Stimulated activated naive CD4-positive, alpha-beta T cell treated with Interleukin-2 at 50 U/mL for 16 hours (primary cell): ENCODE measurements at places on chromosomes 2 and 18.

GRCh38 chr2:145846982-145847381, 1327.1 kb upstream of the ZEB2 start:
- no peak for DNase-seq

DNA sequence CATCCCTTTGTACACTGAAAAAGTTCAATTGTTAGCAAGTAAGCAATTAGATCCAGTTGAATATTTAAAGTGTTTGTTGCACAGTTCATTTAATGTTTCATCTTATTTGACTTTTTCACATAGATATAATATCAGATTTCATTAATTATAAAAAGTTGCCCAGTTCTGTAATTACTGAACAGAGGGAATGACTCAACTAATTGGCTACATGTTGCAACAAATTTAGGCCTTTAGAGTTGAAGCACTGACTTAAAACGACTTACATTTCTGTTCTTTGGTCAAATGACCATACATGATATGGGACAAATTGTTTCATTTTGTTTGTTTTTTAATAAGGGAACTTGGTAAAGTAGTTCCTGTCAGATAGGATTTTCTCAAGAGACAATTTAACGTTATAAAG, 68.5 kb upstream of the FAM117B start:
- no peak for DNase-seq

DNA sequence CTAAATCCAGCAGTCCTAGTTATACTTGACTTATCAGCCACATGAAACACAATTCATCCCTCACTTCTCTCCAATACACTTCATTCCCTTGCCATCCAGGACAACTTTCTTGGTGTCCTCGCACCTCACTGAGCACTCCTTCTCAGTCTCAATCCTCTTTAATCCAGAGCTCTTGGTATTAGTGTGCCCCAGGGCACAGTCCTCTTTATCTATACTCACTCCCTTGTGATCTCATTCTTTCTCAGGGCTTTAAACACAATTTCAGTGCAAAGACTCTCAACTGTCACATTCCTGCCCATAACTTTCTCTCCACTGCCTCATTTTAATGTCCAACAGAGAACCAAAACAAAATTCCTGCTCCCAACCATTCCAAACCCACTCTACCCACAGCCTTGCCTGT, 60.8 kb upstream of the SPOPL start:
- DNase-seq = no peak

- no peak for DNase-seq
These were observed 20.9 kb upstream of the KCNF1 start for GRCh38 chr2:10890706-10891270.

DNA sequence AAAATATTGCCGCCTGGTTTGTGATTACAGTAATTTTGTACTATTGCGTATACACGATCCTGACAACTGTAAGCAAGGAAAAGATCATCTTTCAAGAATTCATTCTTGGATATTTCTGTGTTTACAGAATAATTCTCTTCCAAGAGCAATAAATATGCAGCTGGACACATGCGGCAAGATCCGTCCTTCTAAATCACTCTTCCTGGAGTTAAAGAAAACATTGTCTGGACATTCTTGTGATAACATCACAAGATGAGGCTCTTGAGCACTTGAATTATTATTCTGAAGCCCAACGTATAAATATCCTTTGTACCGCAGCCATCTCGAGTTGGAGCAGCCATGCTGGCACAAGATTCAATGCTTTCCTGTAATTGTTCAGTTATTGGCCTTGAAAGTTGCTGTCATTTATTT, 9.9 kb downstream of the FHL2 start:
- DNase-seq = no peak

- no peak for DNase-seq
These were observed 410.6 kb downstream of the PIK3C3 start for GRCh38 chr18:42365591-42365990.

DNA sequence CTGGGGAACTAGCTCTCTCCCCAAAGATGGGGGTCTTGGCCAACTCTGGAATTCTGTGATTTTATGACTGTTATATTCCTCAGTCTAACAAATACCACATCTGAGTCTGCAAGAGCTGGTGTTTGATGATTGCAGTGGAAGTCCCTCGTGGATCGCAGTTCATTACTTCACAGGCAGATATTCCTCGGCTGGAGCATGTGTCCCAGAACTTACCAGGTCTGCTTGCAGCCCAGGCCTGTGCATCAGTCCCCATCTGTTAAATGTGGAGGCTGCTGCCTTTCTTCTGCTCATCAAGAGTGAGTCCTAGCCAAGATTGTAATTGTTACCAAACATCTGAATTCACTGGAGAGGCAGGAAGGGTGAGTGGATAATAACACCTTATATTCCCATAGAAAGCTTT, 55.5 kb downstream of the PRKCE start:
- DNase-seq = no peak

GRCh38 chr18:58609536-58609993, 19.3 kb downstream of the ALPK2 start:
- no peak for DNase-seq

GRCh38 chr2:33496150-33496549, 19.7 kb downstream of the RASGRP3 start:
- DNase-seq = no peak

DNA sequence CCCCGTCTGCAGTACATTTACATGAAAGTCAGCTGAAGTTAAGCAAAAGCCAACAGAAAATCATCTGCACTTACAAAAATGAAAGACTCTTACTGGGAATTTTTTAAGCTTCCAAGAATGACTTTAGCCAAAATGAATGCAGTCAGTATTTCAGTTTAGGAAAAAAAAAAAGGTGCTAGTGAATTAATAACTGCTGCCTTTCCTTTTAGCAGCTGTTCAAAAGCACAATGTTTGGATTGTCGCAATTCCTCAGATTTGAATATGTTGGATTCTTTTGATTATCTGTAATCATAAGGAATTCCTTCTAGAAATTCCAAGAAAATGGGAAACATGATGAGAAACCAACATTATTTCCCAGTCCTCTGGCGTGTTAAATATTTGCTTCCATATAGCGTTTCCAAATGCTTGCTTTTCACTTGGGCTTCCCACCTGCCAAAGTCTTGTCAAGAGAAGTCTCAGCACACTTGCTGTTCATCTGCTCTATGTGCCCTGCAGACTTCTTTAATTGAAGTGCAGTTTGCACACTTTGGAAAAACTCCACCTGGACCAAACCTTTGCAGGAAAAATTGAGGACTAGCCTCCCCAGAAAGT, 653.0 kb upstream of the SLC39A10 start:
- DNase-seq = no peak

DNA sequence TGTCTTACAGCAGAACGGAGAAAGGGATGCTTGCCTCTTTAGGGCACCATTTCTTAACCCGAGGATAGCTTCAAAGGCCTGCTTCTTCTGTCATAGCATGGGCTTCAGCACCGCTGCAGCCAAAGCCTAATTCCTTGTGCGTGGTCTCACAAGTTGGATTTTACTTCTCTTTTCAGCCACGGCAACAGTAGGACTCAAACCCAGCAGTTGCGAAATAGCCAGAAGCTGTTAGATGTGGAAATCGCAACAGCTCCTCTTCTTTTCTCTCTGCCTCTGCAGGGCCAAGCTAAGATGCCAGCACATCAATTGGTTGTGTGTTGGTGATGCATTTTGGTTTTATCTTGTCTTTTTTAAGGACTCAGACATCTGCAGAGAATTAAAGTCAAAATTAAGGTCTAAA, 3.1 kb downstream of the NRXN1 start:
- no peak for DNase-seq

DNA sequence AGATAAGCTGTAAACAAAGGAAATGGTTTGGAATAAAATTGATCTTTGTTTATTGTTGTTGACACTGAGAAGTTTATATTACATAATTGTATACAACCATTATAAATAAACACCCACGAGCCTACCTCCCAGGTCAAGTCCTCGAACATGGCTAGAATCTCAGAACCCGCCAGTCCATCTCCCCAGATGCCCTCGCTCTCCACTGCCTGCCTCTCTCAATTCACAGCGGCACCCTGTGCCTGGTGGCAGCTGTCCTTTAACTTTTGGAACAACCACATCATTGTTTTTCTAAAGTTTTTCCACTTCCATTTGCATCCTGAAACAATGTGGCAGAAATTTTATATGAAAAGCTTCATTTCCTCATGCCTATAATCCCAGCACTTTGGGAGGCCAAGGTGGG, 52.2 kb upstream of the OTOS start:
- DNase-seq = no peak

GRCh38 chr2:208142925-208143799, 2.8 kb downstream of the CRYGB start:
- no peak for DNase-seq

- DNase-seq = no peak
These were observed 502.2 kb downstream of the NR4A2 start for GRCh38 chr2:155830351-155830750.
